NCI-H510A treated with DMSO at 0.1 percent for 48 hours (cell line): ENCODE measurements at places on chromosomes 7 and 10.

DNA sequence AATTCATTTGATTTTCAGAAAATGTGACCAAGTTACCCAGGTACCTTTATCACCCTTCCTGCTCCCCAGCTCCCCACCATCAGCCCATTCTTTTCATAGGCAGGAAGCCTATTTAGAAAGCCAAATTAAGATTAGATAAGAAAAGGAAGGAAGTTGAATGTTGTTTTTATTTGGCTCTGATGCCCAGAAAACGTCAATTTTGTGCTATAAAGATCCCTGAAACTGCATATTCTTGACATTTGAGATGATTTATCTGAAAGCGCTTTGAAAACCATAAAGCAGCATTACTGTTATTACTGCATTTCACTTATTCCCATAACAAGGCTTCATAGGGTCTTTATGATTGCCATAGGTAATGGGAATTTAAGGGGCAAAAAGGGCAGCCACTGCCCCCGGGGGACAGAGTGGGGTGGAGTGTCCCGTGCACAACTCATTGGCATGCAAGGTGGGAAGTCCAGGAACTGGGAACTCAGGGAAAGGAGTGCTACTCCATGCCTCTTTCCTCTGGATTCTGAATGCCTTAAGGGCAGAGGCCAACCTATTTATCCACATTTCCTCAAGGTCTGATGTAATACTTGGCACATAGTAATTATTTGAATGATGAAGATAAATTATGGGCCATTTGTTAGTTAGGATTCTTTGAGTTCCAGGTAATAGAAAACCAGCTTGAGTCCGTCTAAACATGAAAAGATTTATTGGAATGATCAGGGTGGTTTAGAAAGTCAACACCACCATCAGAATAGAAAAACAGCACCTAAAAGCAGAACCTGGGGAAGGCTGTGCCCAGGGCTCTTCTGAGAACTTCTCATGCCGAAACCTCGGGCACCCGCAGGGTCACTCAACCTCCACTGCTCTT is 100.6 kb upstream of the ELMO1 start:
- no peak for DNase-seq

- no peak for DNase-seq
Measured at GRCh38 chr10:86258941-86259340, 107.7 kb downstream of the GRID1 start.

GRCh38 chr10:49058463-49059255 is 56.7 kb downstream of the VSTM4 start:
- no peak for DNase-seq

DNA sequence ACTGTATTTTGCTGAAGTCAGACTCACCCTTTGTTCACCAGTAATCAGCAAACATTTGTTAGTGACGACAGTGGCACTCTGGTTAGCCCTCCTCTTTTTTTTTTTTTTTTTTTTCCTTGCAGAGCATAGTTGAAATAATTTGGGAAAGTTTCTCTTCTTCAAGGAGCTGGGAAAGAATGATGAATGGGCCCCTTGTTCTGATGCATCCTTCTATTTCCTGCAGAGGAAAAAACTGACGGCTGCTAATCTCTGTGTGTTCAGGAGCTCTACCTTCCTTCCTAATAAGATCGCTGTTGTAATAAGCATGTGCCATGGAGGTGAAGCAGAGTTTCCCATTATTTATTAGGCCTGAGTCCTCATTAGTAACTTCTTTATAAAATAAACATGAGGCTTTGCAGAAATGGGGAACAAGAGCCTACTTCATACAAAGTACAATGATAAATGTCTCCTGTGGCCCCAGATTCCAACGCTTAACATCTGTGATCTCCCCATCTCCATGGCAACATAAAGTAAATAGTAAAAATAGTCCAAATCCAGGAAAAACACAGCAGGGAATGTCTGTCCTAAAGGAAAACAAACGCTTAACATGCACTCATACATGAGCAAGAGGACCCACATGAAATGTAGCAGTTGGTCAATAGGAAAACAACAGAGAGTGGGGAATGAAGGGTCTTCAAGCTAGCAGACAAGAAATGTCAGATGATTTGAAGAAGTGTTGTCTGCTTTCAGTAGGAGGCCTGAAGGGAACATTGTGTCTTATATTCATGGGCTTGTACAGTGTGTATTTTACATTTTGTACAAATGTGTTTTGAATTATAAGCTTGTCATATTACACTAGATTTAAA is 59.1 kb upstream of the CALD1 start:
- no peak for DNase-seq

- peak; percentile 9 for DNase-seq
Measured at GRCh38 chr10:52128056-52128683, 185.9 kb upstream of the DKK1 start.

GRCh38 chr7:117384688-117385362 is 42.5 kb downstream of the ASZ1 start:
- no peak for DNase-seq

- DNase-seq: no peak
Measured at GRCh38 chr7:14626076-14626475, 276.5 kb downstream of the DGKB start.

DNA sequence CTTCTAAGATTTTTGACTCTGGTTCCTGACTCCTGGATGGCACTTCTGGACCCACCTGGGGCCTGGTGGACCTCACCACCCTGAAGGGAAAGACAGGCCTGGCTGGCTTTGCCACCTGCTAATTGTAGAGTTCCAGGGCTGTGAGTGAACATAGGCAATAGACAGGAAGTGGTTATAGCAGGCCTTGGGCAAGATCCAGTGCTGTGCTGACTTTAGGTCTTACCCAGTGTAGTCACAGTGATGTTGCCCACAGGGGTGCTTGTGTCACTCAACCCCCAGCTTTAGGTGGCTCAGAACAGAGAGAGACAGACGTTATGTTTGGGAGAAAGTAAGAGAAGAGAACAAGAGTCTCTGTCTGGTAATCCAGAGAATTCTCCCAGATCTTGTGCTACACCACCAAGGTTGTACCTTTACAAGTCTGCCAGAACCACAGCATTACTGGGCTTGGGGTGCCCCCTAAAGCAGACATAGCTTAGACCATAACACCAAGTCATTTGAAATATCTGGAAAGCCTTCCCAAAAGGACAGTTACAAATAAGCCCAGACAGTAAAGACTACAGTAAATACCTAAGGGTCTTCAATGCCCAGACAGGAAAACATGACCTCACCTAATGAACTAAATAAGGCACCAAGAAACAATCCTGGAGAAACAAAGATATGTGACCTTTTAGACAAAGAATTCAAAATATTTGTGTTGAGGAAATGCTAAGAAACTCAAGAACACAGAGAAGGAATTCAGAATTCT is 303.4 kb downstream of the PCLO start:
- no peak for DNase-seq

DNA sequence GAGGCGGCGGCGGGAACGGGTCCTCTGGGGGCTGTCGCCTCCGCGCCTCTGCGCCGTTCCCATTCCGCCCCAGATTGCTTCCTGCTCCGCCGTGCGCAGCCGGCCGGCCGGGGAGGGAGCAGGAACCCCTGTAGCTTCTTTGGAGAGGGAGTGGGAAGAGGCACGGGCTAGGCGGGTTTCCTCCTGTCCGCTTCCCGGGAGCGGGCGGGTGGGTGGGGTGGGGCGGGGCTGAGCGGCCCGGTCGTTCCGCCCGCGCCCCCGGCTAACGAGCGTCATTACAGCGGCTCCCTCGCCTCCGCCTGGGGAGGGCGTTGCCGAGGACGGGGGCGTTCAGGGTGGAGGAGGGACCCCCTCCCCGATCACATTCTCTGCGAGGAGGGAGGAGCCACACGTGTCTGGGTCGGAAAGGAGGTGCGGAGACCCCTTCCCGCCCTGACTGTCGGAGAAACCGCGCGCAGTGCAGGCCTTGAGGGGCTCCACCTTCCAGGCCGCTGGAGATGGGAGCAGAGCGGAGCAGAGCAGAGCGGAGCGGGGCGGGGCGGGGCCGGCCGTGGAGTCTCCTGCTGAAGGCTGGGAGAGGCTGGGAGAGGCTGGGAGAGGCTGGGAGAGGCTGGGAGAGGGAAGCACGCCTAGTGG is 39.7 kb downstream of the AGAP3 start:
- no peak for DNase-seq

GRCh38 chr10:84172467-84173356 is 889 bp upstream of the GPR15LG start:
- no peak for DNase-seq

DNA sequence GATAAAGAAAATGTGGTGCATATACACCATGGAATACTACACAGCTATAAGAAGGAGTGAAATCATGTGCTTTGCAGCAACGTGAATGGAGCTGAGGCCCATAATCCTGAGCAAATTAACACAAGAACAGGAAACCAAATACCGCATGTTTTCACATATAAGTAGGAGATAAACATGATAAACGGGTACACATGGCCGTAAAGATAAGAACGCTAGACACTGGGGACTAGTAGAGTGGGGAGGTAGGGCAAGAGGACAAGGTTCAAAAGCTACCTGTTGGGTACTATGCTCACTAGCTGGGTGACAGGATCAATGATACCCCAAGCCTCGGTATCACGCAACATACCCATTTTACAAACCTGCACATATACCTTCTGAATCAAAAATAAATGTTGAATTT is 113.7 kb downstream of the CSTF2T start:
- DNase-seq: no peak

GRCh38 chr10:63363951-63364350 is 101.8 kb downstream of the JMJD1C start:
- no peak for DNase-seq

DNA sequence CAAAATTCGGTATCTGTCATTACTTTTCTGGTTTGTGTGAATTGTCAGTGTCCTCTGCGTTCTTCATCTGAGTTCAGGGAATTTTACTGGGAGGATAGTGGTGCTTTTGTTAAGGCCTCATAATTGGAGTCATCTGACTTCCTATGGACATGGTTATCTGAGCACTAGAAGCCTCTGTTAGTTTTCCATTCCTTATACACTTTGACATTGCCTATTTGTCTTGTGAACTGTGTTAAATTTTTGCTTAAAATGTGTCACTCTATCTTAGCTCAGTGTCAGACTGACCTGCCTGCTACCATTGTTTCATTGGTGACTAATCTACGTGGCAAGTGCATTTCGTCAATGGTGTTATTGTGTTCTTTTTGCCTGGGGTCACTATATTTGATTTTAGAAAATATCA is 253.3 kb downstream of the SEMA3A start:
- DNase-seq: no peak

GRCh38 chr7:128381161-128381821 is 19.8 kb upstream of the PRRT4 start:
- DNase-seq: no peak

- DNase-seq: no peak
Measured at GRCh38 chr10:11148142-11149028, 130.7 kb downstream of the CELF2 start.

GRCh38 chr7:134552105-134552504 is 3.2 kb downstream of the AKR1B15 start:
- no peak for DNase-seq

DNA sequence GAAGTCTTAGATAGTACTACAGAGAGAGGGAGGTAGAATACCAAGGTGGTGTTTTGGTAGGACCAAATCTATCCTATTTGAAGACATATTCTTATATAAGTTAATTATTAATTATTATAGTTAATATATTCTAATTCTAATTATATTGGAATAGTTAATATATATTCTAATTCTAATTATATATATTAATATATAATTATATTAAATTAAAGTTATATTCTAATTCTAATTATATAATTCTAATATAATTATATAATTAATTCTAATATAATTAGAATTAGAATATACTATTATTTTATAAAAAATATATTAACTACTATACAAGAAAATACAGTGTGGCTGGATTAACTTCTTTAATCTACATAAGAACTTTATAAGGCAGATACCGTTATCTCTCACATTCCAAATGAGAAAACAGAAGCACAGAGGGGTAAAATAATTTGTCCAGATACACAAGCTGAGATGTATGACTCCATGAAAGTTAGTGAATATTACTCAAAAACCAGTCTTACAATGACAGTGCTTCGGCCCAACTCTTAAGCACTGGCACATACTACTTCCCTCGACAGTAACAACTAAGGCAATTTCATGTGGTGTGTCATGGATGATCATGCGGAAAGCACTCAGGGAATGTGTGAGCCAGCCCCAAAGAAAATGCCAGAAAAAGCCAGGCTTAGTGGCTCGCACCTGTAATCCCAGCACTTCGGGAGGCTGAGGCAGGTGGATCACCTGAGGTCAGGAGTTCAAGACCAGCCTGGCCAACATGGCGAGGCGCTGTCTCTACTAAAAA is 42.6 kb downstream of the TYW1B start:
- DNase-seq: no peak

- DNase-seq: no peak
Measured at GRCh38 chr10:131980761-131981428, 828 bp downstream of the BNIP3 start.

DNA sequence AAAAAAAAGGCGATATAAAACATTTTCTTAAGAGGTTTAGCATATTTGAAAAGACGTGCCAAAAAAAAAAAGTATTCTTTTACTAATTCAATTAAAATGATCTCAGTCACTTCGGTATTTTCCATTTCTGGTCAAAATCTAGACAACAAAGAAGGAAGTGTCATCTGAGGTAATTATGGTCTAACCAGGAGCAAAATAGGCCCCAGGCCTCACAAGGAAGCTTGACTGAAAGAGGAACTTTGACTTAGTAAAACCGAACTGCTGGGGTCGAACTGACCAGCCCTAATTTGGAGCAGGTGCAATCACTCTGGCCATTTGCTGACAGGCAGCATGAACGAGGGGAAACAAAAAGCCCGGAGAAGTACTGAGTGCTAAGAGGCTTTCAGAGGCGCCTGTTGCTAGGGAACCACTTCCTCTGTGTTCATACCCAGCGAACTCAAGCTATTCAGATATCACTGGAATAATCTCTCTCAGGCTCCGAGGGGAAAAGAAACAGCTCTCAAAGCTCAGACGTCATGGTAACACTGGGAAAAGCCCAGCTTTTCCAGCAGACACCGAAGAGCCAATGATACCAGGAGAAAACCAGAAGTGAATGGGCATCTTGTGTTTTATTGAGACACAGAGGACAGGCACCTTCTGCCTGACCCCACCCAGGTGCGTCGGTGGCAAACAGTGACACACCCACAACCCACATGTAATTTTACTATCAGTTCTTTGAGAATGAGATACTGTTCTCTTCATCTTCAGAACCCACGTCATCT is 126.5 kb downstream of the FAM107B start:
- peak; percentile 69 for DNase-seq

GRCh38 chr10:78283069-78283682 is 249.5 kb downstream of the RPS24 start:
- DNase-seq: no peak

- no peak for DNase-seq
Measured at GRCh38 chr7:152399344-152399743, 36.5 kb downstream of the KMT2C start.

- DNase-seq: no peak
Measured at GRCh38 chr10:86961481-86962091, 3.2 kb downstream of the SNCG start.

- DNase-seq: no peak
Measured at GRCh38 chr10:23095966-23096801, 805 bp downstream of the MSRB2 start.

- DNase-seq: no peak
Measured at GRCh38 chr7:46015107-46015868, 94.2 kb upstream of the IGFBP3 start.
